ENCODE measurements at places on chromosomes 2 and 18.

- no peak for DNase-seq
Observed at GRCh38 chr18:22132258-22132657, 37.1 kb upstream of the GATA6 start.

GRCh38 chr18:44766450-44766849 is 85.8 kb downstream of the SETBP1 start:
- DNase-seq: no peak

DNA sequence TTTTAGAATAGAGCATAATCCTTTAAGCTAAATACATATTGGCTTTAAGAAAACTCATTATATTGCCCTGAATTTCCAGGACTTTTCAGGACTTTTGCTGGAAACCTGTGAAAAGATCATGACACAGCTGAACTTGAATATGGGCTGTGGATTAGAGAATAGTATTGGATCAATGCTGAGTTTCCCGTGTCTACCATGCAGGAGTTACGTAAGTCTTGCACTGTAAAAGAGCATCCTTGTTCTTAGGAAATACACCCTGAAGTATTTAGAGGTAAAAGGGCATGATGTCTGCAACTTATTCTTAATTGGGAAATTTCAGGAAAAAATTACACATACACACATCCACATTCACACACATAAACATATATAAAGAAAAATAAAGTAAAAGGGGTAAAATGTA is 82.1 kb downstream of the ZFP36L2 start:
- DNase-seq: no peak

- no peak for DNase-seq
Observed at GRCh38 chr2:1967242-1968208, 223.2 kb upstream of the PXDN start.

DNA sequence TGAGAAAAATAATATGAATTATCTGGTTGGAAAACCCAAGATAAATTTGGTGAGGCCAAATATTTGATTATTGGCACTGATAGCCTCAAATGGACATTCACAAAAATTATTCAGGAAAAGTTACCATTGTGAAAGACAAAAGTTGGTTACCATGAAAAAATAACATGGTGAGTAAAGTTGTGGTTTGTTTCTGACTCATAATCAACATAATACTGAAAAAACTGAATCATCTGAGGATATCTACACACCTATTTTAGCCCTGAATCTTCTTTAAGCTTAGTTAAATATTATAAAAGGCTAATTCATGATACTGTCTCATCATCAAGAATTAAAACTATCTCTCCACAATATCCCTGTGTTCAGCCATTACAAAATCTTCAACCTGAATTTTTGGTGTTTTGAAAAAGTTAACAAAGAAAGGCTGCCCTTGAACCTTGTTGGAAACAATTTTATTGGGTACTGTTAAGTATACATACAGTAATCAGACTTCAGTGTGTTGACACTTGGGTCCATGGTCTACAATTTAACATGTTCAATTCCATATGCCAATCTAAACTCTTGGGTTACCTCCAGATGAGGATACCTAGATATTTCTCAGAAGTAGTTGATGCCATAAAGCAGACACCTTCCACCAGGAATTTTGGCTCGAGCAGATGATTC is 607.5 kb upstream of the SLC39A10 start:
- peak; percentile 16 for DNase-seq

Measured in activated CD4-positive, alpha-beta T cell treated with anti-CD3 and anti-CD28 coated beads, Interleukin-2, amount 50 U/mL, for 16 hours (primary cell).